ENCODE measurements at places on chromosomes 4 and X.

DNA sequence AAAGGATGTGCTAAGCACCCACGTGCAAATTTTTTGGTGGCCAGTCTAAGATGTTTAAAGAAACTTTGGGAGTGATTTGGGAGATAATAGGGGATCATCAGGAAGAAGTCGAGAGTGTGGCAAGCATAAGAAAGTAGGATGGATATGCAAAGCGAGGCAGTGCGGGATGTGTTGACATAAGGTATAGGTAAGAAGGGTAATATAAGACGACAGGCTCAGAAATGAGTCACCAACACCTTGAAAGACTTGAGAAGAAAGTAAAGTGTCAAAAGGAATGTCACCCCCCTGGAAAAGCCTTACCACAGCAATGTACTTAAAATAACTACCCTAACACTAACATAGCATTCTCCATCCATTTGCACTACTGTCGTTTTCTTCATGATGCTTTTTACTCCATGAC lies 69.8 kb upstream of the BMP2K start:
- no peak for DNase-seq

DNA sequence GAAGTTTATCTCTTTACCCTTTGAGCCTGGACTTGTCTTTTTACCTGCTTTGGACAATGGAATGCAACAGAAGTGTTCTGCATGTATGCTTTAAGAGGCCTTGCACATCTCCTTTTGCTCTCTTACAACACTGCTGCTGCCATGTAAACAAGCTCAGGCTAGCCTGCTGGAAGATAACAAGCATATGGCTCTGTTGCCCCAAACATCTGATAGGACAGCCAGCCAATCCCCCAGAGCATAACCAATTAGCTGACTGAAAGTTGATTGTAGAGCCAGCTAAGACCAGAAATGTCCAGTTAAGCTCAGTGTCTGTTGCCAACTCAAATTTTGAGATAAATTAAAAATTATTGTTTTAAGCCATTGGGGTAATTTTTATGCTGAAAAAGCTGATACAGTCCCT lies 510.6 kb upstream of the CNKSR2 start:
- no peak for DNase-seq

DNA sequence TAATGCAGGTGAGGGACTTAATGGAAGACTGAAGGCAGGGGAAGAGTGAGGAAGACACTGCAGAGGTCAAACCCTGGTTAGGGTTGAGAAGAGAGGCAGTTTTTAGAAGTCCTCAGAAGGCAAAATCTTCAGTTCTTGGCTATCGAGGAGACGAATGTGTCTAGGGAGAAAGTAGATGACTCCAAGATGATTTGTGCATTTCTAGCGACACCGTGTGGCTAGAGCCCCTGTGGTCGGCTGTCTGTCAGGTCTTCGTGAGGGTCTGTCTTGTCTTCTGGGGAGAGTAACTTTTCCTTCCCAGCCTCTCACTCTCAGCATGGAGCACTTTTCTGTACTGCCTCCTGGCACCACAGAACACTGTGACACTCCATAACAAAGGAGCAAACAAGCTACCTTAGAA lies 458.1 kb downstream of the STIM2 start:
- DNase-seq: peak; percentile 56

- DNase-seq: no peak
These were observed 126.3 kb downstream of the AASDH start for GRCh38 chr4:56261027-56261426.

DNA sequence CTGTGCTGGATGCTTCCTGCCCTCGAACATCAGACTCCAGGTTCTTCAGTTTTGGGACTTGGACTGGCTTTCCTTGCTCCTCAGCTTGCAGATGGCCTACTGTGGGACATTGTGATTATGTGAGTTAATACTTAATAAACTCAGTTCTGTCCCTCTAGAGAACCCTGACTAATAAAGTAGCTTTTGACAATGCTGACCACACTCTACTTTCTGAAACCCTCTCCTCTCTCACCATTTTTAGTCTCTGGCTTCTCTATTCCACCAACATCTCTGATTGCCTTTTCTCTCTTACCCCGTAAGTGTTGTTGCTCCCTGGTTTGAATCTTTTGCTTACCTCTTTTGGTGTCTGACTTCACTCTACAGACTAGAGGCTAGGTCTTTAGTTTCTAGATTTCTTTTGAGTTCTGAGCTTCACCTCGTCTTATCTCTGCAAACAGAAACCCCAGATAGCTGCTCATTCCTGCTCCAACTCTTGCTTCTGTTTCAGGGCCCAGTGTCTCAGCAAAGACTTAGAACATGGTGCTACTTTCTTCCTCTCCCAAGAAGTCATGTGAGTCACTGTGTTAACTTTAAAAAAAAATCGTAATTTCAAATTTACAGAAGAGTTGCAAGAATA lies 11.4 kb downstream of the TMSB4X start:
- DNase-seq: no peak

DNA sequence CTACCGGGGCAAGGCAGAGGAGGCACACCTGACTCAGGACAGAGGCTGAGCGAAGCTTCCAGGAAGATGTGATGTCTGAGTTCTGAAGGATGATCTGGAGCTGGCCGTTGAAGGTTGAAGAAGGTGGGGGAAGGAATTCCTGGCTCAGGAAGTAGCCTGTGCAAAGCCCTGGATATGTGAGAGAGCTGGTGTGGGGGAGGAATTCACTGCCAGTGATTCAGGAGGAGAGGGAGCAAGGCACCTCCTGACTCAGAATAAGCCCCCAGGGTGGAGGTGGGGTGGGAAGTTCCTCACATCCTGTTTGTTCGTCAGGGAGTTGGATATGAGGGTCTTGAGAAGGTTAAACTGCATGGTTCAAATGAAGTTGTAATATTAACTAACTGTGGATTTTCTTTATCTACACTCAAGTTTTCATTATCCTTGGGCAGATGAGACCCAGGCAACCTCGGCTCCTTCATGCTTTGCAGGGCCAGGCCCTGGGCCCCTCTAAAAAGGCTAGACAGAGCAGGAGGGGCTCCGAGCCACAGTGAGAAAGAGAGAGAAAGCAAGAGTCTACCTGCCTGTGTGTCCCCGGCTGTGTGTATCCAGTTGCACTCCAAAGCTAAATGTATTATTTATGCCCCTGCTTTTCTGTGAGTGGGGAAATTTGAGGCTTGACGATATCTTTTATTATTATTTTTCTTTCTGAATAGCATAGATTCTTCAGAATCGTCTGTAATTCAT lies 7.1 kb downstream of the NHSL2 start:
- DNase-seq: no peak

DNA sequence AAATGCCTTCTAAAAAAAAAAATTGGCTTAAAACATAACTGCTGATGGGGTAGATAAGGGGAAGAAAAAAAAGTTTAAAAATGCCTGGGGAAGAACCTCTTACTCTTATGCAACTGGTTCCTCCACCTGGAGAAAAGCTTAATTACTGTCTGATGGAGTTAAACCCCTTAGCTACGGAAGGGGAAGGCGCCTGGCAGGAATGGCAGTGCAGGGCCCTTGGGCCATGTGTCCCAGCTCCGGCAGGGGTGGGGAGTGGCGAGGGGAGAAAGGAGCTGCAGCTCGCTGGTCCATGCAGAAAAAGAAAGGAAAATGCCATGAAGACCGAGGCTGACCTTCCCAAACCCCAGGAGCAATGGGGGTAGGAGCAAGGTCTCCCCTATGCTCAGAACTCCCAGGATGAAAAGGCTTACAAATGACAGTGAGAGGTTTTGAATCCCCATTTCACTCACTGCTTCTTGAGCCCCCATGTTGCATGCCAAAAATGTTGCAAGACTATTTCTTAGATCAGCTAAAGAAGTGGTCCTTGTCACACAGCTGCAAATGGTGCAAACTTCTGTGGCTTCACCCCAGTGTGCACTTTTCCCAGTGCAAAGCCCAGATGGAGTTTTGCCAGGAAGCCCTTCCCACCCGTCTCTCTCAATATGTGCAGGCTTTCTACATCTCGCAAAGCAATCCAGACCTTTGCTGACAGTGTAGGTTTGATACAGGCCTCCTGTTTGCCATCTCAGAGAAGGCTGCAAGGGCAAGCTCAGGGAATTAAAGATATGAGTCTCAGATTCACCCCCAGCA lies 204.8 kb upstream of the CT83 start:
- DNase-seq: no peak

DNA sequence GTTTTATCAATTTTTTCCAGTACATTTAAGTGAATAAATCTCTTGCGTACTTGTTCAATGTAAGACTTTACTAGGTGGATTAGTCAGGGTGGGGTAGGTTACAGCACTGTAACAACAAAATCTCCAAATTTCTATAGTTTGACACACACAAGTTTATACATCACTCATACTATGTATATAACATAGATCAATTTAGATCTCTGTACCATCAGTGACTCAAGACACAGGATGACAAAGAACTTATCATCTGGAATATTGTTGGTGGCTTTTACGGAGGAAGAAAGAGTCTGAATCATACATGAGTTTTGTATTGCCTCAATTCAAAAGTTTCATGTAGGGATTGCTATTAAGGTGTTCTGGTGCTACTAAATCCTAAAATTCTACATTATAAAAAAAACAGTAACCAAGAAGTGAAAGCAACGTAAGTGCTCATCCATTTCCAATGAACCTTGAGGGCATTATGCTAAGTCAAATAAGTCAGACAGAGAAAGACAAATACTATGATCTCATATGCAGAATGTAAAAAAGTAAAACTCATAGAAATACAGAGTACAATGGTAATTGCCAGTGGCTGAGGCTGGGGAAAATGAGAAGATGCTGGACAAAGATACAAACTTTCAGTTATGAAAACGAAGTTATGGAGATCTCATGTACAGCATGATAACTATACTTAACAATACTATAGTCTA lies 98.0 kb upstream of the DKK2 start:
- DNase-seq: no peak

- no peak for DNase-seq
These were observed 532 bp upstream of the SH3BP2 start for GRCh38 chr4:2792396-2792710.

DNA sequence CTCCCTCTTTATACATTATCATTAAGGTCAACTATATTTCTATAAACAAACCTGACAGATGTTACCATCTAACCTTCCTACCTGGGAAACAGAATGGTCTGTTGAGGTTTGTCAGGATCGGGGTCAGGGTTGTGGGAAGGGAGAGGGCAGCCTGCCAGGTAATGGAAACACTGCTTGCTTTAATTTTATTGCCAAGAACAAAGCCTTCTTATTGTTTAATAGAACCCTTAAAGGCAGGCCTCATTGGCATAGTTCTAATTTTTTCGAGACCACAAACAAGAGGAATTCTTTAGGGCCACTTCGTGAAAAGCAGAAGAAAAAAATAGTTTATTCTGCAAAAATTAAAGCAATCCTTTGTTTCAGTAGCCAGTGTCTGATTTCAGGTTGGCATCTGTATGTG lies 113.2 kb downstream of the MID1 start:
- DNase-seq: no peak

GRCh38 chrX:24306440-24306839 lies 7.4 kb downstream of the SUPT20HL2 start:
- peak; percentile 10 for DNase-seq

GRCh38 chrX:47632666-47633065 lies 2.9 kb upstream of the CFP start:
- no peak for DNase-seq

DNA sequence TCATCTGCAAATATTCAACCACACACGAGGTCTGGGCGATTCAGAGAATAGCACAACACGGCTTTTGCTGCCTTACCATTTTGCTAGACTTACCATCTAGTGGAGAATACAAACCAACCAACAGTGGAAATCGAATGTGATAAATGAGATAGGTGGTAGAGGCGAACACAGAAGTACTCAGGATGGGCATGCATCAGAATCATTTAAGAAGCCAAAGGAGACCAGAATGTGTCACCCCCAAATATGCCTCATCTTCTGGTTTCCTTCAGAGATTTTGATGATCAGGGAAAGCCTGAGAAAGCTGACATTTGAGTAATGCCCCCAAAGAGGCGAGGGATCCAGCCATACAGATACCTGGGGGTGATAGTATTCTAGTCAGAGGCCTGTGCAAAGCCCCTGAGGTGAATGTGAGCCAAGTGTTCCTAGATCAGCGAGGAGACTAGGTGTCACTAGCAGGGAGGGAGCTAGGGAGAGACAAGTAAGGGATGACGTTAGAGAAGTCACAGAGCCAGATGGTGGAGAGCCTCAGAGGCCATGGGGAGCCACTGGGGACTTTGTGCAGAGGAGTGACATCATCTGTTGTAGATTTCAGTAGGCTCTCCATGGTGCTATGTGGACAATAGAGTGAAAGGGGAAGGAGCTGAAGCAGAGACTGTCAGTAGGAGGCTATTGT lies 1.7 kb downstream of the MTMR1 start:
- no peak for DNase-seq

DNA sequence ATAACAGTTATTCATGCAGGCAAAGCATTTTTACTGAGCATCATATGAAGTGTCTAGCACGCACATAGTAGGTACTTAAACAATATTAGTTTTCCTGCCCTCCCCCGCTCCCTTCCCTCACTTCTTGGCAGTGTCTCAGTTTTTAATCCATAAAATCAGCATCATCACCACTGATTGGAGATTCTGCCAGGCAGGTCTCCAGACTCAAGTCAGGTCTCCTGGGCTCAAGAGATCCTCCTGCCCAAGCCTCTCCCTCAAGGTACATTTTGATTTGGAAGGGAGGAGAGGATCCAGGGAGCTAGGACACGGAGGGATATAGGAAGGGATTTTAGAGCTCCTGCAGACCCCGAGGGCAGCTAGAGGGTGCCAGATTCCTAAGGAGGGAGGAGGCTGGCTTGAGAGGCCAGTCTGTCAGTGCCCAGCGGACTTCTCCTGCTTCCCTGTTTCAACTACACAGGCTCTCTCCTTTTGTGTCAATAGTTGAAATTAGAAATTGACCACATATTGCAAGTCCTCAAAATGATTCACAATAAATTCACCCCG lies 4.4 kb upstream of the FAT1 start:
- no peak for DNase-seq

DNA sequence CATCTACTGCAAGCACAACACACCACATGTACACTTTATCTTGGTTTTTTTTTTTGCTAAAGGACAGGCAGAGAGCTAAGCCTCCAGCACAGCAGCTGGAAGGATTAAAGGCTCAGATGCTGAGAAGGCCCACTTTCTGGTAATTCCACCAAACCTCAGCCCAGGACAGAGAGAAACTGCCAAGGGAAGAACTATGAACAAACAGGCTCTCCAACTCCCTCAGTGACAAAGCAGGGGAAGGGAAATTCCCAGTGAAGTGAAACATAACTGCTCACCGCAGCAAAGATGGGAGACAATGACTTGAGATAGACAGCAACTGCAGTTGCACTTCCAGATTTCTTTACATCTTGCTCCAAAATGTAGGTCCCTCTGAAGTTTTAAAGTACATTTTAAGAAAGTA lies 4.8 kb downstream of the PROM1 start:
- no peak for DNase-seq

GRCh38 chrX:40152173-40152711 lies 54.5 kb upstream of the BCOR start:
- DNase-seq: no peak

DNA sequence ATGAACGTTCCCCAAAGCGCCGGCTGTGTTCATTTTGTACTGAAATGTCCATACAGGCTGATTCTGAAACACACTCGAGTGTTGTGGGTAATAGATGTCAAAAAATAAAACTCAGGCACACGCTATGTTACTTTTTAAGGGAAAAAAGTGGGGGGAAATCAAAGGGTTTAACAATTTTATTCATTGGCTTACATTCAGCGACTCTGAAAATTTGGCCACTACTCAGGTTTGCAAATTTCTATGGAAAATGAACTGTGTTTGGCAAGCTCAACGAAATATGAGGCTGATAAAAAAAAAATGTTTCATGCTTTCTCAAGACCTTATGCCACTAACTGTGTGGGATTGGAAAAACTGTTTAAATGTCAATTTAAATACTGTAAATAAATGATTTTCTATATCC lies 18.5 kb downstream of the AMELX start:
- DNase-seq: no peak

Measured in Caco-2 (cell line).